D721Med (cell line): ENCODE measurements at places on chromosomes 2 and 18.

GRCh38 chr2:25926984-25927756 lies 48.9 kb upstream of the ASXL2 start:
- no peak for DNase-seq

DNA sequence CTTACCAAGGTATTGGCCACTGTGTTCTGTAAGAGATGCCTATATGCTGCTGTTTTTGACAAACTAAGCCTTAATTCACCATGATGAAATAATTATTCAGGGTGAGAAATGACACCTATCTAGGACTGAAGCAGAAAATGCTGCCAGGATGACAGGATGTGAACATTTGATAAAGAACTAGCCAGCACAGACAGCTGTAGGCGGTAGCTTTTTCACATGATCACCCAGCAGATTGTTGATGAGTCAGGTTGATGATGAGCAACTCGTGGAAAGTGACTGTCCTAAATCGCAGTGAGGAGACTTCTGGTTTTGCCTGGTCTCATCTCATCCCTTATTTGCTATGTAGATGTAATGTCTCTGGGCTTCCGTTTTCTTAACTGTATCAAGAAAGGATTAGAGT lies 144.1 kb downstream of the PRPF40A start:
- DNase-seq = no peak

DNA sequence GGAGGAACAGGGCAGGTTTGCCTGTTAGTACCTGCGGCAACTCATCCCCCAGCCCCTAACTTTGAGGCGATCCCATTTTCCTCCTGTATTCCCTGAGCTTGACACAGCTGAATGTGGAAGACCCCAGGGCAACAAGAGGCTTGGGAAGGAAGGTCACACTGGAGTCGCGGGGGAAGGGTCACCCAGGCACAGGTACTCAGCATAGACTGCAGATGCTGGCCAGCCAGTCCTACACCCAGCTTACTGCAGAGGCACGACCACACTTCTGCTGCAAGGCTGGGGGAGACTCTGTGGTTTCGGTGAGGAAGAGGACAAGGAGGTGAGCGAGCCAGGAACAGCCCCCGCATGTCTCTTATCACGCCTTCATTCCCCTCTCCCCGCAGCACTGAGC lies 91.5 kb downstream of the MALT1 start:
- DNase-seq = no peak

- DNase-seq = no peak
These were observed 32.9 kb downstream of the ZC3H15 start for GRCh38 chr2:186518945-186519344.

GRCh38 chr2:85231952-85232351 lies 95.8 kb downstream of the TGOLN2 start:
- DNase-seq = no peak

GRCh38 chr2:238165288-238165921 lies 6.6 kb downstream of the ERFE start:
- no peak for DNase-seq

DNA sequence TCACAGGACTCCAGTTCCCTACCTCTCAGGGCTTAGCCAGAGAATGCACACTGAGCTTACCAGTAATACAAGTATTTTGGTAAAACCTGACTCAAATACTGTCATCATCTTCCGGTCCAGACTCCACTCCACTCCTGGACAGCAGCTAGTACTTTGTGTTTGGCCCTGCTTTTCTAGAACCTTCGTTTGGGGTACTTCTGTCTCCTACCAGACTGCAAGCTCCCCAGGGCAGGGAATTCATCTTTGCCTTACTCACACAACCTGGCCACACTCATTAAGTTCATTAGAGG lies 108.9 kb upstream of the CDC42EP3 start:
- DNase-seq = no peak

- DNase-seq = no peak
These were observed 39.3 kb upstream of the ZEB2 start for GRCh38 chr2:144559242-144559641.

GRCh38 chr2:74653985-74654882 lies at the start of gene SEMA4F:
SEMA4F (plus strand) TSS chr2:74654247; CDS start chr2:74654377, 130 bp downstream.
- peak; percentile 91 for DNase-seq

DNA sequence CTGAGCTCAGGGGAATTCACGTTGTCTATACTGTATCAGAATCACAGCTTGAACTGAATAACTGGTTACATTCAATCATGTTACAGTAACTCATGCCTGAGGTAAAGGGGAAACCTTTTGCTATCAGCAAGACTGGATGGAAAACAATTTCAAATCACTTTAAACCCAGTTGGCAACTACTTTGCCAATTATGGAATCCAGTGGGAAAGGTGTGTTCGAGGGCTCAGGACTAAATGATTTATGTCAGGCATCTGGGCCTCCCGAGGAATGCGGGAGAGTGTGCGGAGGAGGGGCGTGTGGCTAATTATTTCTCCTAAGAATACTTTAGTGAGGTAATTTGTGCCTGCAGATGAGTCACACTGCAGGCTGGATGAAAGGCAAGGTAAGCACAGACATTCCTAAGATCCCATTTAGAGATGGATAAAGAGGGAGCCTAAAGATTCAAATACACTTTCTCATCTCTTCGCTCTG lies 100.1 kb downstream of the HRH4 start:
- no peak for DNase-seq

- no peak for DNase-seq
These were observed 38.2 kb downstream of the SLC4A10 start for GRCh38 chr2:161662373-161662772.
